Stimulated activated CD8-positive, alpha-beta memory T cell treated with anti-CD3 and anti-CD28 coated beads, Interleukin-4, amount 100 ng/mL, for 1 hour (primary cell): ENCODE measurements at places on chromosomes 3 and 15.

GRCh38 chr3:48595526-48596121, 495 bp upstream of the COL7A1 start:
- no peak for DNase-seq

GRCh38 chr15:80620931-80621330, 74.2 kb upstream of the ABHD17C start:
- no peak for DNase-seq

- no peak for DNase-seq
Measured at GRCh38 chr3:117557464-117558090, 848.0 kb downstream of the TUSC7 start.

DNA sequence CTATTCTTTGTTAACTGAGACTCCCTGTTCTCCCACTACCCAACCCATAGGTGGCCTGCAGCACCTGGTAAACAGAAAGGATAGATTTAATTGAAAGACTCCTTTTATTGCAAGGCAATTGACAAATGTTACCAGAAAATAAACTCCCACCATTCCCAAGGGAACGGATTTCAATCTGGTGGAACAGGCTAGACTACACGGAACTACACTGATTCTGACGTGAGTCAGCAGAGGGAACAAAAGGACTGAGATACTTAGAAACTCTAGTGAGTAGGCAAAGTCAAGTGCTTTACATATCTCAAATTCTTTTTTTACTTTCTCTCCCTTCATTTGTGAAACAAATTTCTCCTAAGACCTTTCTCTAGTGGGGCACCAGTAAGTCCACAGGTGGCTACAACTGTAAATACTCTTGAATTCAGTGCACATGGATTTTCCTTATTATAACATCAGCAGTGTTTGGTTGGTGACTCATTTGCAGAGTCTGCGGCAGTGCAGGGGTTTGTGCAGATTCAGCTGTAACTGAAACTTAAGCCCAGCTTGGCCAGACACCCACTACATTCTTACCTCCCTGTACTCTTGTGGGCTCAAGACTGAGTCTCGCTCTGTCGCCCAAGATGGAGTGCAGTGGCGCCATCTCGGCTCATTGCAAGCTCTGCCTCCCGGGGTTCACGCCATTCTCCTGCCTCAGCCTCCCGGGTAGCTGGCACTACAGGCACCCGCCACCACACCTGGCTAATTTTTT, 34.3 kb upstream of the PLSCR2 start:
- no peak for DNase-seq

- no peak for DNase-seq
Measured at GRCh38 chr3:9280451-9281219, 31.2 kb upstream of the SRGAP3 start.

DNA sequence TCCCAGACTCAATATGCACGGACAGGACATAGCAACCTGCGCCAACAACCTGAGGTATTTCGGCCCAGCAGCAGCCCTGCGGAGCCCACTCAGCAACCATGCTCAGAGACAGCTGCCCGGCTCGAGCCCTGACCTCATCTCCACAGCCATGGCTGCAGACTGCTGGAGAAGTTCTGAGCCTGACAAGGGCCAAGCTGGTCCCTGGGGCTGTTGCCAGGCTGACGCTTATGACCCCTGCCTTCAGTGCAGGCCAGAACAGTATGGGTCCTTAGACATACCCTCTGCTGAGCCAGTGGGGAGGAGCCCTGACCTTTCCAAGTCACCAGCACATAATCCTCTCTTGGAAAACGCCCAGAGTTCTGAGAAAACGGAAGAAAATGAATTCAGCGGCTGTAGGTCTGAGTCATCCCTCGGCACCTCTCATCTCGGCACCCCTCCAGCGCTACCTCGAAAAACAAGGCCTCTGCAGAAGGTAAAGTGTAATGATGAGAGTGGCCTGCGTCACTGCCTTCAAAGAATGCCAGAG, 25.5 kb downstream of the TMEM41A start:
- DNase-seq: no peak

DNA sequence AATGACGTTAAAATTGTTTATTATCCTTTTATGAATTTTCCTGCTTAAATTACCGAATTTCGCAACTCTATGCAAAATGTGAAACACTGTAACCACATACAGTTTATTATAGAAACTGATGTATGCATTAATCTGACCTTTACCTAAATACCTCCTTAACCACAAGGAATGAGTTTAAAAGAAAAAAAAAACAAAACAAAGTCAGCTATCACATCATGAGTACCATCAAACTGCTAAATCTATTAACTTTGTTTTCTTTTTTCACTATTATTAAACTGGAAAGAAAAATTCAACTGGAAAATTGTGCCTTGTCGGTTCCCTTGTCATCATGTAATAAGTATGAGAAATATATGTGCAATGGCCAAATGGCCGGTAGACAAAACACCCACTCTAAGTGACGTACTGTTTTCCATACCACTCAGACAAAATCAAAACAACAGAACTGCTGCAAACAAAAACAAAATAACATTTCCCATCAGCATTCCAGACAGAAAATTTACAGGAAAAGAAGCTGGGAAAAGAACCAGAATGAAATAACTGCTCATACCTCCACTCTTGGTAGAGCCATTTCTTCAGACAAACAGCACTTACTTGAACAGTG, 415.3 kb downstream of the FOXP1 start:
- DNase-seq: no peak

DNA sequence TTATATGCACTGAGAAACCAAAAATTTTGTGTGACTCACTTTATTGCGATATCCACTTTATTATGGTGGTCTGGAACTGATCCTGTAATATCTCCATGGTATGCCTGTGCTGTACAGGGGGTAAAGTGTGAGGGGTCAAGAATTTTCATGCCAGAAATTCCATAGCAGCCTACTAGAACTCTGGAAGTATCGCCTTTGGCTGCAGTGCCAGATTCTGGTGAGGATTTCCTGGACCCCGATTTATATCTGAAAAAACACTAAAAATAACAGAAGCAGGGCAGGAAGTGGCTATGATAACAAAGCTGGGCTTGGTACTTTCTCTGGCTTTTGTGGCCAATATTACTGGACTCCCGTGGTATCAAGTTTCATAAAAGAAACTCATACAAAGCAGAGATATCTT, 36.4 kb downstream of the CCDC80 start:
- DNase-seq: no peak

DNA sequence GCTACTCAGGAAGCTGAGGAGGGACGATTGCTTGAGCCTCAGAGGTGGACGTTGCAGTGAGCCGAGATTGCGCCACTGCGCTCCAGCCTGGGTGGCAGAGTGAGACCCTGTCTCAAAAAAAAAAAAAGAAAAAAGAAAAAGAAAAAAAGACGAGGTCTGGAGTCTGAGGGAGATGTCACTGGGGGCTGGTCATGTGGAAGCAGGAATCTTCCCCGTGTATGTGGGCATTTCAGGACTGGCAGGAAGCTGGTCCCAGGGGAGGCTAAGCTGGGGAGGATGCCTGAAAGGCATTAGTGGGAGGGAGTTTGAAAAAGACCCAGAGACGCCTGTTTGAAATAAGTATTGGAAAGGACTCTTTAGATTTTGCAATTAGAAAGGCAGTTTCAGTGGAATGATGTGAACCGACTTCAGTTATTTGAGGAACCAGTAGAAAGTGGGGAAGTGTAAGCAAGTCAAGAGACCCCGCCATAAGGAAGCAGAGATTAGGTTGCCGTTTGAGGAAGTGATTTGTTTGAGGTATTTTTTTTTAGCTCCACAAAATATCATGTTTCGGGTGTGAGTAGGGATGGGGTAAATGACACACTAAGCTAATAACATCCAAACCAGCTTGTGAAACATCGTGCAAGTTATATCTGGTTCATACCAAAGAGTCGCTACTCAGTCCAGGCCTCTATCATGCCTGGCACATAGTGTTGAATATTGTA, 55.5 kb downstream of the ST6GAL1 start:
- DNase-seq: no peak

- no peak for DNase-seq
Measured at GRCh38 chr3:38792983-38793382, 23.0 kb downstream of the SCN10A start.

GRCh38 chr3:2148561-2149340, 50.1 kb downstream of the CNTN4 start:
- DNase-seq: no peak
